ENCODE measurements at places on chromosomes 7 and 10. TPM values are rescaled to one million over a fixed set of nuclear protein-coding genes. Genes with fewer than 3 reads are reported as not detected.

GRCh38 chr7:17822547-17823173, 117.6 kb downstream of the SNX13 start:
- no peak overlapping the region for H3K4me3 ChIP-seq
- peaks cover 12% of the 10 kb centered on the region for H3K36me3 ChIP-seq
- no peak overlapping the region for H3K27ac ChIP-seq
- no peaks in the 10 kb centered on the region for H3K4me1 ChIP-seq
- no peak for DNase-seq
- no peaks in the 10 kb centered on the region for H3K27me3 ChIP-seq

DNA sequence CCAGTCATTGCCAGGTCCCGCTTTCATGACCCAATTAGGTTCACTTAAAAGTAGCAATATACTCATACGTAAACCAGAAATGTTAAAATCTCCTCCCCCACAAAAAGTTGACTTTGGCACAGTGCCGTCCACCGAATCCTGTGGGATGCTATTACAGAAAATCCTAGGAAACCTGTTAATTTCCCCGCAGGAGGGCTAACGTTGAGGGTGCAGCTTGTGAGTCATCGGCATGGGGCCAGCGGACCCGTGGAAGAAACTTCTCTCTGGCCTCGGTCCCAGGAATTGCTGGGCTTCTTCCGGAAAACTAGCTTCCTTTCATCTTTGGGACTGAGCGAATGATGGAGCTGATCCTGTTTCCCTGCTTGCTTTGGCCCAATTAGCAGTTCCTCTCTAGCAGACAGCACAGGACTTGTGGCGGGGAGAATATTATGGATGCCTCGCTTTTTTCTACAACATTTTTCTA, 13.5 kb downstream of the CRYGN start:
- H3K36me3 ChIP-seq = no peaks in the 10 kb centered on the region
- no peaks in the 10 kb centered on the region for H3K27me3 ChIP-seq
- no peak overlapping the region for H3K4me3 ChIP-seq
- DNase-seq = no peak

GRCh38 chr7:67413670-67414069, 417.0 kb downstream of the TYW1 start:
- H3K27me3 ChIP-seq = no peaks in the 10 kb centered on the region
- H3K36me3 ChIP-seq = peaks cover 1% of the 10 kb centered on the region
- H3K27ac ChIP-seq = no peak overlapping the region
- no peak overlapping the region for H3K4me3 ChIP-seq
- DNase-seq = no peak

GRCh38 chr7:43467846-43468245, 115.1 kb upstream of the STK17A start:
- H3K27ac ChIP-seq = no peak overlapping the region
- H3K36me3 ChIP-seq = no peaks in the 10 kb centered on the region
- no peaks in the 10 kb centered on the region for H3K4me1 ChIP-seq
- H3K4me3 ChIP-seq = no peak overlapping the region

DNA sequence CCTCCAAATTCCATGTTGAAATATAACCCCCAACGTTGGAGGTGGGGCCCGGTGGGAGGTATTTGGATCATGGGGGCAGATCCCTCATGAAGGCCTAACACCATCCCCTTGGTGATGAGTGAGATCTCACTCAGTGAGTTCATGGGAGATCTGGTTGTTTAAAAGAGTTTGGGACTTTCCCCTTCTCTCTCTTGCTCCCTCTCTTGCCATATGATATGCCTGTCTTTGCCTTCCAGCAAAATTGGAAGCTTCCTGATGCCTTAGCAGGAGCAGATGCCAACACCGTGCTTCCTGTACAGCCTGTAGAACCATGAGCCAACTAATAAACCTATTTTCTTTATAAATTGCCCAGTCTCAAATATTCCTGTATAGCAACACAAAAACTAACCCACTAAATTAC, 55.7 kb upstream of the CDK1 start:
- H3K27me3 ChIP-seq = peaks cover 3% of the 10 kb centered on the region
- H3K4me1 ChIP-seq = peaks cover 6% of the 10 kb centered on the region

Gene AP1S1
- 39.5 TPM for total RNA-seq

Gene MMRN2
- total RNA-seq = not detected

GRCh38 chr10:131972474-131973071, 9.2 kb downstream of the BNIP3 start:
- no peaks in the 10 kb centered on the region for H3K27me3 ChIP-seq
- H3K27ac ChIP-seq = peak overlapping the region; percentile 77
- peak; percentile 60 for DNase-seq

Gene TMEM229A
- not detected for total RNA-seq

Gene OR2A5
- not detected for total RNA-seq

GRCh38 chr7:129807863-129808262, 144.9 kb downstream of the UBE2H start:
- H3K27me3 ChIP-seq = no peaks in the 10 kb centered on the region
- H3K4me3 ChIP-seq = no peak overlapping the region
- no peak for DNase-seq
- H3K4me1 ChIP-seq = no peaks in the 10 kb centered on the region
- no peak overlapping the region for H3K27ac ChIP-seq

Gene FLNC
- 0.14 TPM for total RNA-seq

DNA sequence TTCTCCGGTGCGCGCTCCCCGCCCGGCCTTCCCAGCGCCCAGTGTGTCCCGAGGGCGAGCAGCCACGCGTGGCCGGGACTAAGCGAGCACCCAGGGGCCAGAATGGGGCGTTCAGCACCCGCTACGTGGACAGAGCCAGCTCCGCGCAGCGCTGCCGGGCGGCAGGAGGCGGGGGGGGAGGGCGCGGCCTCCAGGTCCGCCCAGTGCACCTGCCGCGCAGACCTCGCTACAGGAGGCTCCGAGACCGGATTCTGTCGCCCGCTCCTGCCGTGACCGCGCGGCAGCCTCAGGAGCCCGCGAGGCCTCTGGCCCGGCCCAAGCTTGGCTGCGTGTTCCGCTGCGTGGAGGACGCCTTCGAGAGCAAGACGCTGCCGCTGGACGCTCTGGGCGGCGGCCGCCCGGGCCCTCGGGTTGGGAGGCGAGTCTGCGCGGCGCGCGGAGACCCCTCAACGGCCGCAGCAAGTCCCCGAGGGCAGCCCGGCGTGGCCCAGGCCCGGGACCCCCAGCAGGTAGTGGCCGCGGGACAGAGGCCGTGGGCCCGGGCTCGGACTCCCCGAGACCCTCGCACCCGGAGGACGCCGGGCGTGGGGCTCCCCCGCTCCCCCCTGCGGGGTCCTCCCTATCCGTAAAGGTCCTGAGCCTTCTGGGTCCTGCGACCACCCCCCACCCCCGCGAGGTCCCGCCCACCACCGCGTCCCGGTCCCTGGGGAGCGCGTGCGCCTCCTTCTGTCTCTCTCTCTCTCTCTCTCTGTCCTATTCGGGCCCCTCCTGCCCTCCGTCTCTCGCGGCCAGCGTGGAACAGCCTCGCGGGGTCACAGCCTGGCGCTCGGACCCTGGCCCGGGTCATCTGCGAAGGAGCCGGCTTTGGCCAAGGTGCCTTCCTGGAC, 904 bp upstream of the DPYSL4 start:
- H3K4me3 ChIP-seq = no peak overlapping the region
- H3K27ac ChIP-seq = no peak overlapping the region
- peaks cover 2% of the 10 kb centered on the region for H3K36me3 ChIP-seq

DNA sequence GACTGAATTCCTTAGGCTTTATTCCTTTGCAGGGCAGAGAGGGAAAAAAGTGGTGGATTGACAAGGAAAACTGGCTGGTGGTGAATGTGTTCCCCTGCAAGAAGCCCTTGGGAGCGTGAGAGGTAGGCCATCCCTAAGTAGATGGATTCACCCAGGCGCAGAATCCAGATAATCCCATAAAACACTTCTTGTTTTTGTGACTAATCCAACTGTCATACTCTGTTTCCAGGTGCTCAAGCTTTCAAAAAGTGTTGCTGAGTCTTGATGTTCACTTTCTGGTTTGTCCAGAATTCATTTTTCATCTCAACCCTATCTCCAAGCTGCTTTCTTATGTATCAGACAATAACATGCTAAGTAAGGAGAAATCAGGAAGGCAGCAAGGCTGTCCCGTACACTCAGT, 250.8 kb upstream of the HABP2 start:
- peaks cover 4% of the 10 kb centered on the region for H3K4me1 ChIP-seq
- H3K27me3 ChIP-seq = peaks cover 19% of the 10 kb centered on the region
- DNase-seq = no peak
- no peak overlapping the region for H3K27ac ChIP-seq

- H3K36me3 ChIP-seq = peaks cover 43% of the 10 kb centered on the region
- peak overlapping the region; percentile 87 for H3K27ac ChIP-seq
- peaks cover 43% of the 10 kb centered on the region for H3K4me1 ChIP-seq
Observed at GRCh38 chr7:44080686-44081265, 1.6 kb downstream of the POLM start.

GRCh38 chr10:24645784-24646183, 77.9 kb downstream of the ARHGAP21 start:
- no peak for DNase-seq
- H3K27me3 ChIP-seq = no peaks in the 10 kb centered on the region
- no peaks in the 10 kb centered on the region for H3K36me3 ChIP-seq
- no peak overlapping the region for H3K27ac ChIP-seq
- no peak overlapping the region for H3K4me3 ChIP-seq

Gene RAB19
- total RNA-seq = 5.6 TPM
